Astrocyte (in vitro differentiated cells and primary cell): ENCODE measurements at places on chromosomes 1 and 21.
A peak's percentile ranks its signal among the peaks of the same experiment; 100 is the strongest.

- no peak for DNase-seq
Measured at GRCh38 chr1:180278194-180278515, 48.1 kb downstream of the LHX4 start.

GRCh38 chr1:21613072-21613867, 55.9 kb downstream of the RAP1GAP start:
- no peak for DNase-seq

- DNase-seq = peak; percentile 56
Measured at GRCh38 chr1:240732390-240732789, 120.4 kb upstream of the GREM2 start.

DNA sequence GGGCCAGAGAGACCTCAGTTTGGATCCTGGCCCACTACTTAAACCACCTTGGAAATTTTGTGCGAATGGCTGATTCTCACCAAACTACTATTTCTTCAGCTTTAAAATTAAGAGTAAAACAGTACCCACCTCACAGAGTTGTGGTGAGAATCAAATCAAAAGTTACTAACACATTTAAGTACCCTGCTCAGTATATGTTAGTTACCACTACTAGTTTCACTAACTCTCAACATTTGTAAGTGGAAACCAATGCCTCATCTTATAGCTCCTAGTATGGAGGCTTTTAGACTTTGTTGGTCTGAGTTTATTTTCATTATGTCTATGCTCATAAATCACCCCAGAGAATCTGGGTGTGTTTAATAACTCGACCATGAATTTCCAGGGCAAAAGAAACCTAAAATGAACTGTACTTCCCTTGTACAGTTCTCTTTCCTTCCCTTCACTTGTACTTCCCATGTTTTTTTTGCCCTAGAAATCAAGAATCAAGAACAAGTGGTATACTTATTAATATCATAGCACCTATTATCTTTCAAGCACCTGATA, 11.6 kb upstream of the SERBP1 start:
- no peak for DNase-seq

GRCh38 chr1:181251001-181251712, 162.7 kb downstream of the IER5 start:
- DNase-seq = peak; percentile 81

- no peak for DNase-seq
Measured at GRCh38 chr1:213742992-213743391, 244.8 kb upstream of the PROX1 start.

GRCh38 chr1:21553116-21553926, 44.1 kb downstream of the ALPL start:
- peak; percentile 87 for DNase-seq

- peak; percentile 9 for DNase-seq
Measured at GRCh38 chr1:13662493-13662892, 37.5 kb upstream of the PRDM2 start.

DNA sequence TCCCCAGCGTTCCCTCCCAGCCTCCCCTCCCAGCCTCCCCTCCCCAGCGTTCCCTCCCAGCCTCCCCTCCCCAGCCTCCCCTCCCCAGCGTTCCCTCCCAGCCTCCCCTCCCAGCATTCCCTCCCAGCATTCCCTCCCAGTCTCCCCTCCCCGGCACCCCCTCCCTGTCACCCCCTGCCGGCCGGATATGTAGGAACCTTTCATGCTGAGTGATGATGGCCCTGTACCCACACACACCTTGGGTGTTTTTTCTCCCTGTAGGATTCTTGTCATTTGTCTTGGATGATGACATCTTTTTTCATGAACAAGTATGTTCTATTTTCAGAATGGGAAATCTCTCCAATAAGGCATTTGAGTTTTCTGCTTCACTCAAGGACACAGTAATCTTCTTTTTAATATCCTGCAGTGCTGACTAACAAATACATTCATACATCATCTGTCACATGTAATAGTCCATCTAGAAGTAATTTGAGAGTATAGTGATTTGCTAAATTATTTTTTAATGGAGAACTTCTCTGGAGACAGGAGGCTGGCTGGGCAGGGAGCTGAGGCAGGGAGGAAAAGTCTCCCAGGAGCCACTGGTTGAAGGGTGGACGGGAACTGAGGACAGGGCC, 19.5 kb downstream of the FTCD start:
- DNase-seq = no peak

DNA sequence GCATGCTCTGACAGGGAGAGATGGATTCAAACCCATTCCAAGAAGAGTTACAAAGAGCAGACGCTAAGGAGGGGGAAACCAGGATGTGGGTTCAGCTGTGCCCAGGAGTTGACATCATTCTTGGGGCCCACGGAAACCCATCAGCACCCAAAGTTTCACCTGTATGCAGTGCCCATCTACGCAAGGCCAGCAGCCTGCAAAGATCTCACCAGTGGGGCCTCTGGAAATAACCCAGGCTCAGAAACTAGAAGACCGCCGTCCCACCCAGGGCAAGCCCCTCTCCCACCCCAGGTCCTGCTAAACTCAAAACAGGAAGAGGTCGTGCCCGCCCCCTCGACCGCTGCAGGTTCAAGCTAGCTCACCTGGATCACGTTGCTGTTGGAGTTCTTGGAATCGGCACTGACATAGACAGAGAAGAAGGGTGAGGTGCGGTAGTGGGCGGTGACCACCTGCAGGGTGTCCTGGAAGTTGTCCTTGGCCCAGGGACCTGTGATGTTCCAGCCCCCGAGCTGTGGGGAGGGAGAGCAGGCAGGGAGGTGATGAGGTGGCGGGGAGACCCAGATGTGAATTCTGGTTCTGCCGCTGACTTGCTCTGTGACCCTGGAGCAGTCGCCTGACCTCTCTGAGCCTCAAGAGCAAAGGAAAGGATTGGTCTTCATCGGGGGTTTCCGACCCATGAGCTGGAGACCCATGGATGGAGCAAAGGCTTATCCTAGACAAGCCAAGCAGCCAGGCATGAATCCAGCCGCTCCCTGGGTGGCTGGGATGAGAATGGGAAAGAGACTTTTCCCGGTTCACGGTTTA, 31.7 kb downstream of the ECE1 start:
- no peak for DNase-seq

DNA sequence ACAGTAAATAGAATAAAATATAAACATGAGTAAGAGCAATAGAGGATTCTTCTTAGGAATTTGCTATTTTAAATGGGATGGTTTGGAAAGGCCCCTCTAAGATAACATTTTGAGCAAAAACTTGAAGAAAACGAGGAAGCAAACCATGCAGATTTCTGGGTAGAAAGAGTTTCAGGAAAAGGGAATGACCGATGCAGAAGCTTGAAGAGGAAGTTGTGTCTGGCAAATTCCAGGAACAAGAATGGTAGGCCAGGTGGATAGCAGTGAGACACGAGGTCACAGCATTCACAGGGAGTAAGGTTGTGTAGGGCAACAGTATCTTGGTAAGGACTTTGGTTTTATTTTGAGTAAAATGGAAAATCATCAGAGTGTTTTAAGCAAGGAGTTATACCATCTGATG, 108.9 kb downstream of the PEX14 start:
- no peak for DNase-seq

GRCh38 chr1:22710701-22711049, at the start of gene EPHB2:
EPHB2 (plus strand) TSS chr1:22710839; CDS start chr1:22710983, 144 bp downstream.
- no peak for DNase-seq

GRCh38 chr1:61274939-61275338, 192.6 kb downstream of the NFIA start:
- no peak for DNase-seq

DNA sequence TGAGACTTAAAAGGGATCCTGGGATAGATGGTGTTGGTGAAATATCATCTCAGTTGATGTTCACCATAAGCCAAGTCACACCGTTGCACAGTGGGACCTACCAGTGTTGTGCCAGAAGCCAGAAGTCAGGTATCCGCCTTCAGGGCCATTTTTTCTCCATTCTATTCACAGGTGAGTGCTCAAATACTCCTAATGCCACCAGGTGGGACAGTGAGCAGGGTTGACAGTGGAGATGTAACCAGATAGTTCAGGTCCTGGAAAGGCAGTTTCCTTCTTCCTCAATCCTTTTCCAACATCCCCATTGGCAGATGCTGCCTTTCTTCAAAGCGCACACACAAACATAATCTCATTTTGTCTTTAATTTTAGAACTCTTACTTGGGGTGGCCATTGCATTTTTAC, 11.6 kb downstream of the CD160 start:
- DNase-seq = no peak

DNA sequence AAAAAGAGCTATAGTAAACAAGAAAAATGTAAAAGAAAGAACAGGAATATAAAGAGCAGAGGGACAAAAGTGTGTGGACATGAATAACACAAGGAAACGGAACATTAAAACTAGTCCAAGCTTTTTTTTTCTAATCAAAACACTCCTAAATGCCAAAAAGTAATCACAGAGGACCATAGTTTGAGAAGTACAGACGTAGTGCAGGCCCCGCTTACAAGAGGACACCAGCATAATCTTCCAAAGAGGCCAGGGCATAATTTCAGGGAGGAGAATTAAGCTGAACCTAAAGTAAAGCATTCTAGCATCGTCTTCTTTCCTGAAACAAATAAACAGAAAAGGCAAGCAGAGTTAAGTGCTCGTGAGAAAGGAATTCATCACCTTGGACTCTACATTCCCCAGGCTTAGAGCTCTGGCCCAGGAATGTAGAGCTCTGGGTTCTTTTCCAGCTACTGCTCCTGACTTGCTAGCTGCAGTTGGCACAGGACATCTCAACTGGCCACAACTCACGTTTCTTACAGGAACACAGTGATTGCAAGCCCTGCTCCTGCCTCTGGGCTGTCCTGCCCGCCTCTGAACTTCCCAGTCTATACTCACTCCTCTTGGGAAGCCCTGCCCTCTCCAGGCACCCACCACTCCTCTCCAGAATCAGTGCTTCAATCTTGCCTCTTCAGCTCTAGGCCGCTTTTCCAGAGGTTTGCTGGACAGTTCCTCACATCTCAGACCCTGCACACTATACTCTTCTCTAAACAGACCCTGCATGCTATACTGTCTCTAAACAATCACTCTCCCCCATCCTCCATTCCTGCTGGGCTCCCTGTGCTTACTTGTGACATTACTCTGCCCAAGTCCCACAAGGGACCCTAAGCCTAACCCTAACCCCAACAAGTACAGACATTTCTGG, 9.8 kb downstream of the RGS8 start:
- DNase-seq = peak; percentile 25

DNA sequence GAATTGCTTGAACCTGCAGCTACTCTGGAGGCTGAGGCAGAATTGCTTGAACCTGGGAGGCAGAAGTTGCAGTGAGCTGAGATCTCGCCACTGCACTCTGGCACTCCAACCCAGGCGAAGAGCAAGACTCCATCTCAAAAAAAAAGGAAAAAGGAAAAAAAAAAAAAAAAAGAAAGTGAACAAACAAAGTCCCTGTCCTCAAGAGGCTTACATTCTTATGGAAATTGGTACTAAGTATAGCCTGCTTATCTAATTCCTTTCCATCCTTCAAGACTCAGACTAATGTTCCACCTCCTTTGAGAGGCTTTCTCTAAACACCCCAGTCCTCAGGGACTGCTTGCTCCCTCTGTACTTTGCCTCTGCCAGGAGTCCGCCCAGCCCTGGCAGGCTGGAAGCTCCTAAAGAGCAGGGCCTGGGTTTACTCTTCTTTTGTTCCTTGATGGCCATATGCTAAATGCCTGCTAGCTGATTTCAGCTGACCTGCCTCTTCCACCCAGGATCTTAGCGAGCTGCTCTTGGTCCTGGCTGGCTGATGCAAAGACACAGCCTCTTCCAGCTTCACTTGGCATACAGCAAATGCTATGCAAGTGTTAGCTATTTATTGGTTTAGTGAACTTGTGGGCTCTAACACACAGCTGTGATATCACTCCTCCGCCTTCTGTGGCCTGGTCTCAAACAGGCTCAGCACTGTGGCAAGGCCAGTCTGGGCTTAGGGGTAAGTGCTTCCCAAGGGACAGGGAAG, 9.8 kb downstream of the SLC9A1 start:
- peak; percentile 82 for DNase-seq

GRCh38 chr1:20625176-20626097, 7.8 kb upstream of the PINK1 start:
- DNase-seq = no peak

- peak; percentile 6 for DNase-seq
Measured at GRCh38 chr1:246784621-246785493, 60.6 kb downstream of the SCCPDH start.

DNA sequence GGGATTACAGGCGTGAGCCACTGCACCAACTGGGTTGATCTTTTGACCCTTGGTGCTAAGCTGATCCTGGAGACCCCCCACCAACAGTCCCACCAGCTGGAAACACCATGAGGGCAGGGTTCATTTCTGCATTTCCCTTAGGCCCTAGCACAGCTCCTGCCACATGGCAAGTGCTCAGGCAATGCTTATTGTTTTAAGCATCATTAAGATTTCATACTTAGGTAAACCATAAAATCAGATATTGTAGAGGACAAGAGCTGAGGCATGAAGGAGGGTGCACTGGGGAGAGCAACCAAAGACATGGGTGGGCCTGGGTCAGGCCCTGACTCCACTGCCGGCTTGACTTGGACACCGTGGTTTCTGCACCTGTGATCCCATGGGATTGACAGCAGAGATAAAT, 17.7 kb downstream of the CHIT1 start:
- DNase-seq = no peak
